ENCODE measurements at places on chromosomes 3 and 15.

DNA sequence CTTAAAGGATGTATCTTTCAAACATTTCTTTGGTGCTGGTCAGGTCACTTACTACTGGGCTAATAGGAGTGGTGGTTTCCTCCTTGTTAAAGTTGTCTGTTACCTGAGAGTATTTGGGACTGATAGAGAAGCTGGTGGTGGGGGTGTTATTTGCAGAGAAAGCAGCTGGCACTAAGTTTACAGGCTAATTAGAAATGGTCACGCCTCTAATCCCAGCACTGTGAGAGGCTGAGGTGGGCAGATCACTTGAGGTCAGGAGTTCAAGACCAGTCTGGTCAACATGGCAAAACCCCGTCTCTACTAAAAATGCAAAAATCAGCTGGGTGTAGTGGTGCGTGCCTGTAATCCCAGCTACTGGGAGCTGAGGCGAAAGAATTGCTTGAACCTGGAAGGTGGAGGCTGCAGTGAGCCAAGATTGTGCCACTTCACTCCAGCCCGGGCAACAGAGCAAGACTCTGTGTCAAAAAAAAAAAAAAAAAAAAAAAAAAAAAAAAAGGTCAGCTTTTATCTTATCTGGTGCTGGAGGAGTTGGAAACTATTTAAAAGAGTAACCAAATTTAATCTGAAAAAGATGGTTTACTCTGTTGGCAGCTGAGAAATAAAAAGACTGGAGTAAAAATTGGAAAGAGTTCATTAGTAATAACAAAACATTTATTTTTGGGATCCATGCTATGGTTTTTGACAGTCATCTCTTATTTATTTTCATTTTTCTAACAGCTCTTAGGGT is 332.6 kb downstream of the PTPRG start:
- no peak for DNase-seq

- DNase-seq = no peak
Observed at GRCh38 chr3:51813539-51813938, 34.5 kb upstream of the IQCF6 start.

- no peak for DNase-seq
Observed at GRCh38 chr15:101210466-101210865, 41.4 kb downstream of the CHSY1 start.

DNA sequence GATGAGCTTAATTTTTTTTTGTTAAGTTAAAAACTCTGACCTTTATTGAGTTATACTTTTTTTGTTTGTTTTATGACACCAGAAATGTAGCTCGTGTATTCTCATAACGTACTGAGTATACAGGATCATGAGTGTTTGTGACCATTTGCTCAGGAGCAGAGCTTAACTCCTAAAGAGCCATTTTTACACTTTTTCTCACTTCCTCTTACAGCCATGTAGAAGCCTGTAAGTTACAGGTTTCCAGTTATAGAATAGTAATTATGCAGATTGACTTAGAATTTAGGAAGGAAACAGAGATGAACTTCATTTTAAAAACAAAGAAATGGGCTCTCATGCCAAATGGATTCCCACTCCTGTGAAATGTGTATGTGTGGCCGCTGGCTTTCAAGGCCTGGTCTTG is 151.7 kb downstream of the MCTP2 start:
- DNase-seq = no peak

GRCh38 chr15:90956274-90957030 is 1.8 kb downstream of the RCCD1 start:
- peak; percentile 41 for DNase-seq
